ENCODE measurements at places on chromosomes 2 and 18.

GRCh38 chr18:32238635-32239268 lies 48.9 kb downstream of the MEP1B start:
- no peak for DNase-seq

DNA sequence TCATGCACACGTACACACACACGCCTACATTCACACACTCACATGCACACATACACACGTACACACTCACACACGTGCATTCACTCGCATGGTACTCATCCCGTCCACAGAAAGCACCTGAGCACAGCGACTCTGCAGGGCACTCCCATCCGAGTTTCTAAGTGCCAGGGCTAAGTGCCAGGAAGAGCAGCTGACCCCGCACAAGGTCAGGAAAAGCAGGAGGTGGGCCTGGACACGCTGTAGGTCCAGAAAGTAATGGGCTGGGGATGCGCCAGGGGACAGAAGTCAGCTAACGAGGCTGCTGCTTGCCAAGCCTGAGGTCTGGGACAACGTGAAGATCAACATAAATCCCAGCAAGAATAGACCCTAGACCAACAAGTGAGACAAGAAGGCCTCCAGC lies 15.8 kb downstream of the ADI1 start:
- no peak for DNase-seq

DNA sequence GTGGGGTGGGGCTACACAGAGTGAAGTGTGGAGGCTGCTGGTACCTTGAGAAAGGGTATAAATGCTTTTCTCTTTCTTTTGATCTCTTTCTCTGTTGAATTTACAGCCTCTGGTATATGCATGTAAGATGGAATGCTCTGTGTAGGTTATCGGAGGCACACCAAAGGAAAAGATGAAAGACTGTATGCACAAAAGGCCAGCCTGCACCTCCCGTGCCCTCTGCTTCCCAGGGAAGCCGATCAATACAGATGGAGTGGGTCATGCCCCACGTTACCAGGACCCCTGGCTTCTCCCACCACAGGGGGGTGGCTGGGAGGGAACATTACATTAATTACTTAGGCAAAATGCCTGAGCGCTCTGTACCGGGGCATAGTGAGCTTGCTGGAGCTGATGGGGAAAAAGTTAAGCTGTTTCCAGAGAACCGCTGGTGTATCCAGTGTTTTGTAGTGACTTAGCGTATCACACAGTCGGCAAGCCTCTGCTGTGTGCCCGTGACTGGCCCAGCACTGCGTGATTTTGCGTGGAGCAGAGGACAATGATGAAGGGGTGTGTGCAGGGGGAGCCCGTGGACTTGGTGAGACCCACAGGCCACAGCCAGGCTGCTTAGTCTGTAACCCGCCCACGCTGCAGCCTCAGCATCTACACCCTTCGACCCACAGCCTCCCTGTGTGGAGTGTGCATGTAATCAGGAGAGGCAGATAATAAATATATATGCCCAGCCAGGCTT lies 8.0 kb downstream of the ALLC start:
- no peak for DNase-seq

- no peak for DNase-seq
Observed at GRCh38 chr2:114717049-114717448, 274.6 kb downstream of the DPP10 start.

All from bronchial epithelial cell (primary cell).